ENCODE measurements at places on chromosomes 1 and 21. TPM values are rescaled to one million over a fixed set of nuclear protein-coding genes. Genes with fewer than 3 reads are reported as not detected.

The GFI1 gene
- 0.30 TPM for total RNA-seq

The CHIA gene
- not detected for total RNA-seq

The C4BPA gene
- not detected for total RNA-seq

The SHE gene
- total RNA-seq = 18.0 TPM

The LAMC2 gene
- 11.9 TPM for total RNA-seq

The CD2 gene
- not detected for total RNA-seq

The OR14K1 gene
- not detected for total RNA-seq

The MIB2 gene
- total RNA-seq = 108 TPM

The PTGS2 gene
- total RNA-seq = 1.2 TPM

The RHD gene
- not detected for total RNA-seq

The AMY1C gene
- total RNA-seq = not detected

The PSMG1 gene
- 8.1 TPM for total RNA-seq

DNA sequence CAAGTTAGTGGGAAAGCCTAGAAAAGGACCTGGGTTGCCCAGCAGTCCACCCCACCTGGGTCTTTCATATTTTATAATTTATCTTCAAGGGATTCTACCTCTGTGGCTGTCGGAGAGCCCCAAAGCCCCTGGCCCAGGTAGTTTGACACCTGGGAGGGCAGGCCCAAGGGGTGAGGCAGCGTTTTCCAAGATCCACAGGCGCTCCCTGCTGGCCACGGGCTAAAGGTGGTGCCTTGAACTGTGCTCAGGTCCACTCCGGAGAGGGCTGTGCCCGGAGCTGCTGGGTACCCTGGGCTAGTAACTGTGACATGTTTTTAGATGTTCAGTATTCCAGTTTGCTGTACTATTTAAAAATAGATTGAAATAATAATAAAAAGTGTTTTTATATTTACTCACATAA is 37.2 kb upstream of the CRNN start:
- DNase-seq = no peak

GRCh38 chr1:1092894-1093609 is 18.9 kb upstream of the RNF223 start:
- no peak for DNase-seq

GRCh38 chr1:222060210-222060916 is 318.5 kb upstream of the DUSP10 start:
- DNase-seq = no peak

- no peak for DNase-seq
These were observed 60.4 kb upstream of the BACH1 start for GRCh38 chr21:29238053-29238966.

- no peak for DNase-seq
These were observed 30.7 kb downstream of the ZBTB17 start for GRCh38 chr1:15945011-15945831.

DNA sequence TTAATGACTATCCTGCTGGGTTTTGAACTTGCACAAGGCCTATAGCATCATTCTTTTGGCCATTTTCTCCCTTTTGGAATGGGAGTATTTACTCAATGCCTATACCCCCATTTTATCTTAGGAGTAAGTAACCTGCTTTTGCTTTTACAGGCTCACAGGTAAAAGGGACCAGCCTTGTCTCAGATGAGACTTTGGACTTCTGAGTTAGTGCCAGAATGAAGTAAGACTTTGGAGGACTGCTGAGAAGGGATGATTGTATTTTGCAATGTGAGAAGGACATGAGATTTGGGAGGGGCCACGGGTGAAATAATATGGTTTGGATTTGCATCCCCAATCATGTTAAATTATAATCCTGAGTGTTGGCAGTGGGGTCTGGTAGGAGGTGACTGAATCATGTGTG is 212.7 kb downstream of the FAF1 start:
- no peak for DNase-seq

DNA sequence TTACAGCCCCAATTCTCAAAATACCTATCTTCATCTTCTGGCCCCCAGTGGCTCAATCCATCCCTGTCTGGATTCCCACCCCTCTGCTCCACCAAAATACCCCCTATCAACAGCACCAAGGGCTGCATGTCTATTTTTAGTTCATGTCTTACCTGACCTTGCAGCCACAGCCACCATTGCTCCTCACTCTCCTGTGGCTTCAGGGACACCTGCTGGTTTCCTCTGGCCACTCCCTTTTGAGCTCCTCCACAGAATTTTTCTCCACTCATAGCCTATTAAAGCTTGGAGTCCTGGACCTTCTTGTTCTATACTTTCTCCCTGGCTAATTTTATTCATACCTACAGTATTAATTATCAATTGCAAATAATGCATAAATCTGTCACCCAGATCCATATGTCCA is 125.3 kb upstream of the NGF start:
- DNase-seq = no peak

GRCh38 chr1:86460998-86461397 is 7.7 kb upstream of the CLCA1 start:
- DNase-seq = no peak

DNA sequence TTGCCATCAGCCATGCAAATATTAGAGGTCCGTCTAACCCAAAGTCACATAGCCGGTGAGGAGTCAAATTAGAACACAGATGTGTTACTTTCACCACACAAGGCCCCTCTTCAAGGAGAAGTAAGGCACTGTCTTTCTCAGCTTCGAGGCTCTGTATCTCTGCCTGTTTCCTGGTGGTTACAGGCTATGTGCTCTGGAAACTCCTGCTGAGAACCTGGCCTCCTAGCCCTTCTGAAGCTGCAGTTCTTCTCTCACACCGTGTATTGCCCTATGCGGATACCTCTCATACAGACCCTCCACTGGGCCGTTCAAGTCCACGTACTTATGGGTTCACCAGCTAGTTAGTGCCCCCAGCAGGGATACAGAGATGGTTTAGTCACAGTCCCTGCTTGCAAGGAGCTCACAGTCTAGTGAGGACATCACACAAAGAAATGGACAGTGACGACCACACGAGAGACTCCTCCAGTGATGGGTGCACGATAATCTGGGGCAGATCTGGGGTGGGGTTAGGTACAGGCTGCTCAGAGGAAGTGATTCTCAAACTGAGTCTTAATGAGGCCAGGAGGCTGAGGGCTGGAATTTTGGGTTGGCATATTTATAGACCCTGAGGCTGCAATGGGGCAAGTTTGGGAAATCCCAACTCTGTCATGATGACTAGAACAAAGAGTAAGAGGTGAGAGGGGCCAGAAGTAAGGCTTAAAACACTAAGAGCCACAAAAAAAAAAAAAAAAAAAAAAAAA is 22.8 kb upstream of the ELOA start:
- no peak for DNase-seq

DNA sequence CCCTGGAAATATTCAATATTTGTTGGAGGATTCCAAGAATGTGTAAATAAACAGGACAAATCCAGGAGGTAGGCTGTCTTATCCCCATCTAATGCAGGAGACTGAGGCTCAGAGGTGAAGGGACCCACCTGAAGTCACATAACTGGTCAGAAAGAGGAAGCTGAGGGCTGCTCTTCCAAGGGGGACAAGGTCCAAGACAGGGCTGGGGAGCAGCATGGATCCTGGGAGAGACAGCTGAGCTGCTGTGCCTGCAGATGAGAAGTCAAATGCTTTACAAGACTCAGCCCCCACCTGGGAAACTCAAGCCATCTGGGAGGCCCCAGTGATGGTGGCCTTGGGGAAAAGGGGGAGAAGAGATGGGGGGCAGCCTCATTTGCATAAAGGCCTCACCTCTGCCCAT is 224.4 kb downstream of the PTPRU start:
- DNase-seq = no peak

- DNase-seq = no peak
These were observed 141.1 kb upstream of the RUNX1 start for GRCh38 chr21:35190201-35190701.

- DNase-seq = no peak
These were observed 12.0 kb downstream of the MOV10 start for GRCh38 chr1:112686417-112686816.

DNA sequence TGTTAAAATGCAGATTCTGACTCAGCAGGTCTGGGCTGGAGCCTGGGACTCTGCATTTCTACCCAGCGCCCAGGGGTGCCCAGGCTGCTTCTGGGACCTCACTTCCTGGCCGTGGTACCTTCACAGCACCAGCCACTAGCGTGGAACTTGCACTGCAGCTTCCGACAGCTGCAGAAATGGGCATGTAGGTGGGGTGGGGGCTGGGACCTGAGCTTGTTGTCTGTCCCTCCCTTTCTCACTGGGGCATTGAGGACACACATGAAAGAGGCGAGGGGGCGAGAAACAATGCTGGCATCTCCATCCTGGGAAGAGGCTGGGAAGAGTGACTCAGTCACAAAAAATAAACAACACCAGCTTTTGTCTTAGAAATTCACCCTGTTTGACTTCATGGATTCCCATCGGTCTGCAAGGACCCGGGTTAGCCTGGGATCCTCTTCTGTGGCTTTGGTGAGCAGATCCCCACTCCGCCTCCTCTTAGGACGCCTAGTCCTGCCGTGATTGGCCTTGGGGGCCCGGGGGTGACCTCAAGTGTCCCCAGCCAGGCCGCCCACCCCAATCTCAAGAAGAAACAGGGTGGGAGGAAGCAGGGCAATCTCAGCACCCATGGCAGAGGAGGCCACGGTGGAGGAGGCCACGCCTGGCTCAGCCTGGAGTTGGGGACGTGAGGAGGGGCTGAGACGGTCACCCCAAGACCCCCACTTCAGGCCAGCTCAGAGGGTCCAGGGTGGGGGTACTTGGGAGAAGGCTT is 29.9 kb upstream of the POFUT2 start:
- DNase-seq = no peak

DNA sequence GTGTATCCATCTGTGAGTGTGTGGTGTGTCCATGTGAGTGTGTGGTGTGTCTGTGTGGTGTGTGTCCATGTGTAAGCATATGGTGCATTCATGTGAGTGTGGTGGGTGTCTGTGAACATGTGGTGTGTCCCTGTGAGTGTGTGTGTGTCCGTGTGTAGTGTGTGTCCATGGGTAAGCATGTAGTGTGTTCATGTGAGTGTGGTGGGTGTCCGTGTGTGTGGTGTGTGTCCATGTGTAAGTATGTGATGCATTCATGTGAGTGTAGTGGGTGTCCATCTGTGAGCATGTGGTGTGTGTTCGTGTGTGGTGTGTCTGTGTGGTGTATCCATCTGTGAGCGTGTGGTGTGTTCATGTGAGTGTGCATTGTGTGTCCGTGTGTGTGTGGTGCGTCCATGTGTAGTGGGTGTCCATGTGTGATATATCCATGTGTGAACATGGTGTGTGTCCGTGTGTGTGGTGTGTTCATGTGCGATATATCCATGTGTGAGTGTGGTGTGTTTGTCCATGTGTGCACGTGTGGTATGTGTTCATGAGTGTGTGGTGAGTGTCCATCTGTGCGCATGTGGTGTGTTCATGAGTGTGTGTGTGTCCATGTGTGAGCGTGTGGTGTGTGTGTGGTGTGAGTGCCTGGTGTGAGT is 12.3 kb downstream of the SLC19A1 start:
- no peak for DNase-seq

GRCh38 chr21:43766734-43767497 is 9.2 kb downstream of the CSTB start:
- no peak for DNase-seq

GRCh38 chr1:111878649-111879048 is 110.8 kb downstream of the KCND3 start:
- DNase-seq = no peak
